Activated CD4-positive, alpha-beta T cell treated with anti-CD3 and anti-CD28 coated beads for 48 hours (primary cell): ENCODE measurements at places on chromosomes 2 and 18.

DNA sequence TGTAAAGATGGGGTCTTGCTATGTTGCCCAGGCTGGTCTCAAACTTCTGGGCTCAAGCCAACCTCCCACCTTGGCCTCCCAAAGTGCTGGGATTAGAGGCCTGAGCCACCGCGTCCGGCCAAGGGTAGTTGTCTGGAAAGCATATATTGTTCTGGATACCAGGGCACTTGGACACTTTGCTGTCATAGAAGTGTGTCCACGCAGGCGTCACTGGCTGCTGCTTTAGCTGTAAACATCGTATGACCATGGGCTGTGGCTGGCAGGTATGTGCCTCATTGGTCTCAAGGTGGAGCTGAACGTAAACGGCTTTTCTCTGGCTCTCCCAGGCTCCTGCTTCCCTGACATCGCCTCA lies 3.2 kb upstream of the GPR35 start:
- DNase-seq, result peak; percentile 23

GRCh38 chr2:47031909-47032668 lies 116.5 kb upstream of the MCFD2 start:
- no peak for DNase-seq

- no peak for DNase-seq
Measured at GRCh38 chr2:145157741-145158591, 638.0 kb upstream of the ZEB2 start.

DNA sequence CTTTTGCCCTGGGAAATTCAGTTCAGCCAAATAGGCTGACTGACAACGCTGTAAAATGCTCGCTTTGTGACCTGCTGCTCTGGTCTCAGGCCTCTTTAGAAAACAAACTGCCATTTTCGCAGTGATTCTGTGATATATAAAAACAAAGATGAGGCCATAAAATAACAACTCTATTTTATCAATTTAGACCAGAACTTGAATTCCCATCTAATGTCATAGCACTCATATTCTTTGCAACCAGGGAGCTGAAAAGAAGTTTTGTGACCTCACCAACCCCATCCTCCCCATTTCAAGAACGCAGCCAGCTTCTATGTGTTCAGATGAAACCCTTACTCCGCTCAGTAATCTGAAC lies 40.3 kb downstream of the TCF4 start:
- no peak for DNase-seq

- DNase-seq, result no peak
Measured at GRCh38 chr2:233492751-233493150, 73.8 kb downstream of the USP40 start.

DNA sequence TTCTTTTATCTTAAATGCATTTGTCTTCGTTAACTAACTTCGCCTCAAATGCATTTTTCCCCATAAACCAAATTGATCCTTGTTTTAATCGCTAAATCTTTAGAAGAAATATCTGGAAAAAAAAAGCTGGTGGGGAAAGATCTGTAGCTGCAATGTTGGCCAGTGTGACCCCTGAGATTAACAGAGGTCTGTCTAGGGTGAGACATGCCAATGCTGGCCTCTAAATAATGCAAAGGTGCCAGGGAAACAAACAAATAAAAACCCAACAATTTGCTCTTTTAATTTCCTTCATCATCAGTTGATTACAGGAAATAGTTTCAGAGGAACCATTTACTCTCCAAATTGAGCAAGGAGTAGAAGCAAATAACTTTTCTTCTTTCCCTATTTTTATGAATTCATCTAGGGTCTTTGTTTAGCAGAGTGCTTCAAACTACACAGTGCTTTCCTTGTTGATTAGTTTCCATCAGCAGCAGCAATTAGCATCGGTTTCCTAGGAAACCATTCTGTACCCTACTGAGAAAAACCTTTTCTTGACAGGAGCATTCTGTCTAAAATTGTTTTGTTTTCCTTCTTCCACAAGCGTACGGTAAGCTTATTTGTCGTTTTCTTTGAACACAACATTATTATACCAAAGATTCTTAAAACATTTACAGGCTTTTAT lies 100.5 kb upstream of the UNC80 start:
- DNase-seq, result no peak

DNA sequence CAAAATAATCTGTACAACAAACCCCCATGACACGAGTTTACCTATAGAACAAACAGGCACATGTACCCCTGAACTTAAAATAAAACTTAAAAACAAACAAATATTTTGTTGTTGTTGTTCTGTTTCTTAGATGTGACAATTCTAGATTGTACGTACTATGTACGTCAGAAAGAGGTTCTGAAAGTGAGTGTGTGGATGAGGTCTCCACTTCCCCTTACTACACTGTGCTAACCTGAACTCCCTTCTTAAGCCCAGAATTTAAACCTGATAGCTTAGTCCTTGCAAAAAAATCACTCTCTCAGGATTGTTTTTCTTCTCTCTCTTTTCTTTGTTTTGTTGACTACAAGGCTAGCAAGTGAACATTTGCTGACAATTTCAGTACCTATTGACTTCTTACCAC lies 581.6 kb downstream of the LRRTM4 start:
- no peak for DNase-seq

DNA sequence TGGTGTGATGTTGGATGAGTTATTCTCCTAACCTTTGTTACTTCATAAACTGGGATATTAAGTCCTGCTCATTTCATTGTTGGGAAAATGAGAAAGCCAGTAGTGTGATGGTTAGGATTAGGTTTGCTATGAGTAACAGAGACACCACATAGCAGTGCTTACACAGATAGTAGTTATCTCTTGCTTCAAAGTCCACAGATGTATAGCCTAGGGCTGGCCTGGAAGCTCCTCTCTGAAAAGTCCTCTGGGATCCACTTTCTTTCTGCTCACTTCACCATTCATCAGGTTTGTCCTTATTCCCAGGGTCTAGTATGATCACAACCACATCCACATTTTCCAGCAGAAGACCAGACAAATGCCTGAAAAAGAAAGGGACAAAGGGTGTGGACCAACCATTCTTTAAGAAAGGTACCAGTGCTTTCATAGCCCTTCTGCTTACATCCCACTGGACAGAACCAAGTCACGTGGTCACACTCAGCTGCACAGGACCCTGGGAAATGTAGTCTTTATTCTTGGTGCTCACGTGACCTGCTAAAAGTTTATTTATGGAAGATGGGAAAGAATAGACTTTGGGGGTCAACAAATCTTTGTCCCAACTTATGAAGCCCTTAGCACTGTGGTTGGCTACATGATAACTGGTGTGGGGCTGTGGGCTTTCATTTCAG lies 108.9 kb downstream of the INSIG2 start:
- no peak for DNase-seq

- DNase-seq, result no peak
Measured at GRCh38 chr2:30145826-30146336, 926 bp upstream of the YPEL5 start.

DNA sequence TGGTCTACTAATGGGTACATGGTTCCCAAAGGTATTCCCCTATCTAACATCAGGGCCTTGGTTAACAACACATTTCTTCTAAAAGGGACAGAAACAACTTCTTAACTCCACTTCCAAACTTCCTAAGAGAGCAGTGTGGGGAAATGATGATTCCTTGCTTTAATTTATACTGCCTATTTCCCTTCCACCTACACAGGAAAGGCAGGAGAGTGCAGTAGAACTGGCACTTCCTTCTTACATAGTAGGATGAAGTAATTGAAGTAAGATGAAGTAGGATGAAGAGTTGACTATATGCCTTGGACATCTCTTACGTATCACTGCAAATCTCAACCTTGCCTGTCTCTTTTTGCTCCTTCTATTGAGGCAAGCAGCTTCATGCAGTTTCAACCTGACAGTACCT lies 54.7 kb downstream of the CD28 start:
- DNase-seq, result no peak
